KBM-7 (cell line): ENCODE measurements at places on chromosomes 11 and 22.

- DNase-seq, result no peak
Observed at GRCh38 chr11:27196203-27196897, 155.7 kb downstream of the BBOX1 start.

- DNase-seq, result no peak
Observed at GRCh38 chr11:36300650-36301049, 4.6 kb downstream of the PRR5L start.

DNA sequence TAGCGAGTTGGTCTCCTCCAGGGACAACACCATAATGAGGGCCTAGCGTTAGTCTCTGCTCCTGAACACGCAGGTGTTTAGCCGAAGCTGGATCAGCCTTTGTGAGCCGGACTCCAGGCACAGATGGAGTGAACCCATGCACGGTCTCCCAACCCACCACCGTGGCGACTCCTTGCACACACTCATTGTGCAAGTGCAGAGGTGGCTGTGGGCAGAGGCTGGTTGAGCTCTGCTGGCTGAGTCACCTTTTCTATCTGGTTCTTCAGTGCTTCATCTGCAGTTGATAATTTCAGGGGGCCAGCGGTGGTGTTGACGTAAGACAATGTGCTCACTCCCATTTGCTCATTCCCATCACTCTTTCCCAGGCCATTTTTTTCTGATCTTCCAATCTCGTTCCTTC is 72.1 kb upstream of the SLC22A12 start:
- DNase-seq, result no peak

GRCh38 chr11:12376259-12377081 is 901 bp upstream of the PARVA start:
- DNase-seq, result no peak

- DNase-seq, result no peak
Observed at GRCh38 chr11:15473954-15474837, 359.5 kb downstream of the INSC start.

- DNase-seq, result no peak
Observed at GRCh38 chr11:65381716-65382032, 772 bp downstream of the SLC25A45 start.

GRCh38 chr11:127259102-127259501 is 258.5 kb upstream of the KIRREL3 start:
- no peak for DNase-seq

- no peak for DNase-seq
Observed at GRCh38 chr22:44297470-44298061, 15.2 kb downstream of the SHISAL1 start.

- DNase-seq, result no peak
Observed at GRCh38 chr11:68677432-68677831, 6.9 kb upstream of the GAL start.

- no peak for DNase-seq
Observed at GRCh38 chr11:47667135-47667534, 24.8 kb upstream of the MTCH2 start.

- DNase-seq, result no peak
Observed at GRCh38 chr11:122179961-122180834, 64.2 kb upstream of the BLID start.

- no peak for DNase-seq
Observed at GRCh38 chr11:1648653-1649420, 19.3 kb downstream of the KRTAP5-5 start.

- DNase-seq, result peak; percentile 31
Observed at GRCh38 chr11:104967534-104968354, 630 bp downstream of the CASP4 start.

GRCh38 chr11:130426837-130427341 is 1.5 kb downstream of the ADAMTS8 start:
- no peak for DNase-seq

GRCh38 chr11:44530413-44531115 is 34.9 kb upstream of the CD82 start:
- DNase-seq, result peak; percentile 67

- DNase-seq, result no peak
Observed at GRCh38 chr11:94793822-94794221, 25.7 kb downstream of the AMOTL1 start.

DNA sequence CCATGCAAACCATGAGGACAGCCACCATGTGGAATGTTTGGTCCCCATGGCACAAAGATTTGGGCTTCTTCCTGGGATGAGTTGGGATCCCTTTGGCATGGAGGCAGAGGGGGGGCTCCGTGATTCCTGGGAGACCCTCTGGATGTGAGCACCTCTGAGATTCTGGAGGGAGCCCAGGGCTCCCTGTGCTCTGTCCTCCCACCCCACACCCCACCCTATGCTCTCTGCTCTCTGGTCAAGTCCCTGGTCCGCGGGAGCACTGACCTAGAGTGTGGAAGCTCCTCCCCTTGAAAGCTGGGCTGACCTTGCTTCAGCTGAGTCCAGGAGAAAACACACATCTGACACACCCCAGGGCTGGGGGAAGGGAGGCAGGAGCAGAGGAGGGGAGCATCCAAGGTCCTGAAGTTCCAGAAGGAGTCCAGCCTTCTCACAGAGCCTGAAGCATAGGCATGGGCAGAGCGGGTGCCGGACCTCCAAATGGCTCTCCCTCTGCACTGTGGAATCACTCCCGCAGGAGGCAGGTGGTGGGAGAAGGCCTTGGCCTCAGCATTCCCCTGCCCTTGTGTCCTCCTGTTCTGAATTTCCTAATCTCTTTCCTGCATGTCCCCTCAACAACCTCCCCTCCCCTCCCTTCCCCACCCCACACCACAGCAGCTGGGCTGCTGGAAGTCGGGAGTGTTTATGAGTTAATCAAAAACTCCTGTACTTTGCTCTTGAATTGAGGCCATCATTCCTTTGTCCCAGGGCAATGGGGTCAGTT is 25.7 kb upstream of the OAF start:
- no peak for DNase-seq

DNA sequence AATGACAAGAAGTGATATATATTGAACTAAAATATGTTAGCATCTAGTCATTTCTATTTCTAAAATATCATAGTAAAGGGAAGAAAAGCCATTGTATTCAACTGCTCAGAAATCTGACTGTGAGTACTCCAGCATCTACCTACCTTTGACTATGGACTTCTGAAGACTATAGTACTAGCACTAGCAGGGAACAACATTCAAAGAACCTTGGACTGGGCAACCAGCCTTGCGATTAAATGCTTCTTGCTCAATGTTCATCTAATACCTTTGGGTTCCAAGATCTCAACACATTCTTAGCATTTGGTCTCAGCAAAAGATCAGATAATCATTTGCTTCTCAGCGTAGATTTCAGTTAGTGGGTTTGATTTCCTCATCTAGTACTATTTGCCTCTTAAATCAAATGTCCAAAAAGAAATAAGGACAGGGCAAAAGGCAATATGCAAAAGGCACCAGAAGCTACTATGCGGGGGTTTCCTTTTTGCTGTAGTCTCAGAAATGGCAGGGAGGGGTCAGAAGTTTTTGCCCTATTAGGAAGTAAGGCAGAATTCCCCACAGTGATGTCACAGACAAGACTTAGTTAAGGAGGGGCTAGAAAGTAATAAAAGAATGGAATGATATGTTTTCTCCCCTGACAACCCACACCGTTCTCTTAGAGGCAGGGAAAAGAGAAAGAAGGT is 80.6 kb downstream of the GAB2 start:
- no peak for DNase-seq

- DNase-seq, result peak; percentile 61
Observed at GRCh38 chr11:46391578-46392420, at the start of gene CHRM4. TSS of gene CHRM4 (minus strand) at chr11:46391776. CDS start at chr11:46386557, 5,219 bp downstream.

DNA sequence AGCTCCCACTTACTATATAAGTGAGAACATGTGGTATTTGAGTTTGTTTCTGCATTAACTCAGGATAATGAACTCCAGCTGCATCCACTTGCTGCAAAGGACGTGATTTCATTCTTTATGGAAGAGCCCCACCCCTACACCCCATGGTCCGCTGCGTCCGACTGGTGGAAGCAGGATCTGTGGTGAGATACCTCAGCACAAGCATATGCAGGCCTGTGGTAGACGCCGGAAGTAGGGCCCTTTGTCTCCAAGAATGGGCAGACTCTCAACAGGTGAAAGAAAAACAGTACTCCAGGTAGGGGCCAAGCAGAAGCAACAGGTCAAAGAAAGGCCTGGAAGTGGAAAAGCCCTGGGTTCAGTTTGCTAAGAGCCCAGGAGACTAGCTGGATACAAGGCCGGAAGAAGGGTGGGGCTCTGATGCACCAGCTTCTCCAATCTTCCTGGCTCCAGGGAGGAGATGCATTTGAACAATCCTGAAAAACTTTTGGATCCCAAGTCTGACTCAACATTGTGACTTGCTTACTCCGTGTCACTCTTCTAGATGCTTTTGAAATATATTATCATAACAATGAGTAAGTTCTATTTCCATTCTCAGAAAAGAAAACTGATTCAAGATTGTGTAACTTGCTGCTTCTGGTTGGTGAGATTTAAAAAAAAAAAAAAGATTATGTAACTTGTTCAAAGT is 30.4 kb downstream of the NEAT1 start:
- no peak for DNase-seq

GRCh38 chr11:66936311-66936711 is 21.9 kb downstream of the PC start:
- no peak for DNase-seq

- DNase-seq, result no peak
Observed at GRCh38 chr11:71186806-71187205, 65.6 kb downstream of the SHANK2 start.

GRCh38 chr11:88173956-88174355 is 1.3 kb downstream of the RAB38 start:
- no peak for DNase-seq

GRCh38 chr11:69512136-69512535 is 30.7 kb downstream of the LINC01488 start:
- no peak for DNase-seq

- DNase-seq, result no peak
Observed at GRCh38 chr11:116504541-116505297, 268.1 kb downstream of the BUD13 start.

GRCh38 chr11:22249871-22250270 is 57.0 kb downstream of the ANO5 start:
- no peak for DNase-seq

- DNase-seq, result no peak
Observed at GRCh38 chr11:64097468-64098317, 62.0 kb downstream of the FLRT1 start.

DNA sequence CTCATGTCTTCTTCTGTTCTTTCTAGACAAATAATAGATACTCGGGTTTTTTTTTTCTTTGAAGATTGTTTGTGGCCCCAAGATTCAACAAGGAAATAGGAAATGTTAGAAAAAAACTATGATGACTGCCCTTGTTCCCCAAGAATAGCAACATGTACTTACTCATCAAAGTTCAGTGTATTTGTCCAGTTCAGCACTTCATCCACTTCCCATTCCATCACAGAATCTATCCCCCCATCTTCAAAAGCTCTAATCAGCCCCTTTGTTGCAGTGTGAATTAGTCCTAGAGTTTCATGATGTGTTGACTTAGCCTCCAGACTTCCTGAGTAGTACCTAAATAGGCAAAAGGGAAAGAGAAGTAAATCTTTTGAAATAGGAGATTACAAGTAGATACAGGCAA is 74.3 kb downstream of the C11orf65 start:
- DNase-seq, result no peak

DNA sequence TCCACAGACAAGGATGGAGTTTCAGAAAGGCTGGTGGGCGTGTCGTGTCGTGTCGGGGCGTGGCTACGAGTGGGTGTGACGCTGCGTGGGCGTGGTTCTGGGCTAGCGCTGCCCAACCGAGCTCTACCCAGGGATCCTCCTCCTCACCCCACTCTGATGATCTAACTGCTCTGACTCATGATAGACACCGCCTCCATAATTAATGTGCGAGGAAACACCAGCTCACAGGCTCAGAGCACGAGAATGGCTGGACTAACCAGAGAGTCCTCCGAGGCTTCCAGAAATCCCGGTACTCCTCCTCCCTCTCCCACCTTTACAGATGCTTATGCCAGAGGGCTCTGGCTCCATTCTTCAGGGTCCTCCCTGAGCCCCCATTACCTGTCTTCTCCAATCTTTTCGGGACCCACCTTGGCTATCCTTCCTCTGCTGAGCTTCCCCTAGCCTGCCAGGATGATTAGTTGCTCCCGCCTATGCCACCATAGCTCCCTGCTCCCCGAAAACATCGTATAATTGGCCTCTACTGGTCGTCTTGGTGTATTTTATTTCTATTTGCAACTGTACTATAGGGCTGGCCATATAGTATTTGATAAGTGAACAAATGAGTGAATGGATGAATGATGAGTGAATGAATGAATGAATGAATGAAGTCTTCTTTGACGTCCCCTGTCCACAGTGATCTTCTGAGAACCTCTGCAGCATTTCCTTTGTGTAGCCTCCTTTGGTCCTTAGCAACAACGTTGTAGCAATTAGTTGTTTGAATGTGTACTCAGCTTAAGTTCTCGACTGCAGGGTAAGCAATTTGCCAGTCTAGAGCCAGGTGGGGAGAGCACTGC is 21.7 kb downstream of the TMPRSS13 start:
- DNase-seq, result peak; percentile 88

DNA sequence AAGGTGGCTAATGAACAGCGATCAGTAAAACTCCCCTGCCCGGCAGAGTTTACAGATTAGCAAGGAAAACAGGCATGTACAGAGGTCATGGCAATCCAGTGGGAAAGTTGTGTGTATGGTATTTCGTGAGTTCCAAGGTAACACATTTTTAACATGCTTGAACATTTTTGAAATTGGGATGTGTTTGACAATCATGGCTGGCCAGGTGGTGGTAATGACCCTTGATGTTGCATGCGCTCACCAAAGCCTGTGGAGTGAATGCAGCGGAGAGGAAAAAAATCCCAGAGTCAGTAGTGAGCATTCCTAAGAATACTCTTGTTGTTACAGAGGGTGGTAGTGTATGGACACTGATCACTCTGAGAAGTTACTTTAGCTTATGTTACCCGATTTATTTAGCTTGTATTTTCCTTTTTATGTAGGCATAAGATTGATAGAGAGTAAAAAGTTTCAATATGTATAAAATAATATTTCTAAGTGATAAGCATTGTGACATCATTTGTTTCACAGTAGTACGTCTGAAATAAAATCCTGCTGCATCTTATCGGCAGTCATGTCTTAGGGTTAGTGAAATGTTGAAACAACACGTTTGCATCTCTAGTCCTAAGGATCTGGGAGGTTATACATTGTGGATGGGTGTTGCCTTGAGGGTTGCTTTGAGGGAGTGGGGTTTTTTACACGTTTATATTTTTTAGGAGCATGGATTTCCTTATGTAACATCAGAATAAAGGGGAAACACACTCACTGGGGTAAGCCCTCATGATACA is 8.7 kb downstream of the TEAD1 start:
- no peak for DNase-seq
